ENCODE measurements at places on chromosomes 16 and 17.
A peak's percentile ranks its signal among the peaks of the same experiment; 100 is the strongest.

DNA sequence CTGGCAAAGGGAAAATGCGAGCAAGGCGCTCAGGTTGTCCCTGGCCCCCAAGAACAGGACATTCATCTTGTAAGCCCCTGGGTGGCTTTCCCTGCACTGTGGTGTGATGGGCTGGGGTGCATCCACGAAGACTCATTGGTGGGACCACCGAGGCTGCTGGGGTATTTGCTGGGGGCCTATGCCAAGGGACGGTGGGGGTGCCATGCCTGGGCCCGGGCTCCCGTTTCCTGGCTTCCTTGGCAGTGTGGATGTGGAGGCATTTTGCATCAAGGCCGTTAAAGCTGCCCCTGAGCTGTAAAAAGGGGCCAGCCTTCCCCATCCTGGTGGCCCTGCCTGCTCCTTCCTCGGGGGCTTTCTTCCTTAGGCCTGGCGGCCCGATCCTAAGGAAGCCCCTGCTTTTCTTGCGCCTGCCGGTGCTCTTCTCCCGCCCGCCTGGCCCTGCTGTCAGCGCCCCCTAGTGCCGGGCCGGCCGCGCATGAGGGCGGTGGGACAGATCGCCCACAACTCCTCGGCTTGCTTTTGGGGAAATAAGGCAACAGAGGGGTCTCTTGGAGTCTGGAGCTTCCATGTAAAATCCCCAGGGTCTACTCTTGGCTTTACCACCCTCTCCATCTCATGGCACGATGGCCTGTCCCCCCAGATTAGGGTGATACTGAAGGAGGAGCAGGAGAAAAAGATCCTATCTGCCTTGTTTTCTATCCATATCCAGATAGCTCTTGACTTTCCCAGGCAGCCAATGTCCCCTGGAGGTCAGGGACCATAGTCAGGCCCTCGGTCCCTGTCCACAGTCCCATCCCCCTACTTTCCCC lies 9.8 kb upstream of the TBX2 start:
- DNase-seq, result peak; percentile 61

DNA sequence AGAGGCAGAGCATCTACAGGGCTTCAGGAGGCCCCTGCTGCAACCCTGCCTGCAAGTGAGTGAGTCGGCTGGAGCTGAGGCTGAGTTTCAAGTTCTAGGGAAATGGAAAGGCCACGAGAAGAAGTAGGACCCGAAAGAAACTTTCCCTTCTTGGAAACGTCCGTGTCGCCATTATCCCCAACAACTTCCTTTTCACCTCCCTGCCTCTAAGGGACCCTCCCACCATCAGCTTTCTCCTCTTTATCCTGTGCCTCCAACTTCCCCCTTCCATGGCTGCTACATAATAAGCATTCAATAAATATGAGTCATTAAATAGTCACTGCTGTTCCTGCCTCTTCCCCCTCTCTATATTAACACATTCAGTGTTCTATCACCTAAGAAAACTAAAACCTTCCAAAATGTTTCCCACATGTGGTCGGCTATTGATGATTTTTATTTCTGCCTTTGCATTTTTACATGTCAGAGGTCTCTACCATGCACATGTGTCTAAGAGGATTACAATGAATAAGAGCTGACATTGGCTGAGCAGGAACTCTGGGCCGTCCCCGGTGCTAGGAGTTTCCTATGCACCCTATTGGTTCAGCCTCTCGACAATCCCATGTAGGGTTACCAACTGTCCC lies 115.9 kb upstream of the TNRC6C start:
- DNase-seq, result peak; percentile 77

GRCh38 chr17:67059372-67059771 lies 15.0 kb downstream of the CACNG1 start:
- DNase-seq, result no peak

GRCh38 chr17:57388131-57388725 lies 131.9 kb downstream of the MSI2 start:
- no peak for DNase-seq

- no peak for DNase-seq
Observed at GRCh38 chr16:9757687-9758086, 424.5 kb downstream of the GRIN2A start.
